ENCODE measurements at places on chromosomes 7 and 10.

DNA sequence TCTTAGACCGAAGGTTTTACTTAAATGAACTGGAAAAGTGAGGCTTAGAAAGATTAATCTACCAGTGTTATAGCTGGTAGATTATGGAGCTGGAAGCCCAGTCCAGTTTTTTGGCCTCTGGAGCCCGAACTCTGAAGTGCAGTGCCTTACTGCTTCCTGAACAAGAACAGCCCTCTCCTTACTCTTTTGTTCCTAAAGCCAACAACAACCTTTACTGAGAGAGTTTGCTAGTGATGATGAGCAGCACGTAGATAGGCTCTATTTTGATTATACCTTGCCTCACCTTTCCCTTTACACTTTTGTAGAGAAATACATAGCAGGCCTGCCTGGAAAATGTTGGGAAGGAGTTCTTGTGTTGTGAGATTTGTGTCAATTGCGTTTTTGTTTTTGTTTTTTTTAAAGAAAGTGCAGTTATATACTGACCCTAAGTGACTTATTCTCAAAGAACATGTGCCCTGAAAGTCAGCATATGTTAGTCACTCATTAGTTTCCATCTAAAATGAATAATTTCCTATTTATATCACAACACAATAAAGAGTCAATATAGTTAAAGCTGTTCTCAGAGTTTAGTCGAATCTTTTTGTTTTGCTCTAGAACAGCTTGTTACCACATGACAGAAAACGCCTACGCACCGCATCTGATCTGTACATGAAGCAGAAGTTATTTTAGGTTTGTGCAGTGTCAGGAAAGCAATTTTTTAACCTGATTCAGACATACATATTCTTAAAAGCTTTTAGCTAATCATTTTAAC is 33.0 kb downstream of the PLEKHA1 start:
- DNase-seq, result no peak

DNA sequence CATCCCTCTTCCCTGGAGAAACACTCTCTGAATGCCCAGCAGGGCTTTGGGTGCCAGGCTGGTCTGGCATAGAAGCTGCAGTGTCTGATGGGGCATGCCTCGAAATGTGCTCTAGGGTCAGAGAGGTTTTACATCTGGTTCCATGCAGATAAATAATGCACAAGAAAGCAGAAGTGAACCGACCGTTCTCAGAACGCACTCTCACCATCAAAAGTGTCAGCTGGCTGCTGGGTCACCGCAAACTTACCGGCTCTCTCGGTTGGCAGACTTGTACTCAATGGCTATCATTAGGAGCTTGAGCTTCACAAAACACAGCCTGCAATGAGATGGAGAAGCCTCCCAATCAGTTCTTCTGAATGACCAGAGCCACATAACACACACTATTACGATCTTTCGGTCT is 610.0 kb downstream of the KCNMA1 start:
- no peak for DNase-seq

DNA sequence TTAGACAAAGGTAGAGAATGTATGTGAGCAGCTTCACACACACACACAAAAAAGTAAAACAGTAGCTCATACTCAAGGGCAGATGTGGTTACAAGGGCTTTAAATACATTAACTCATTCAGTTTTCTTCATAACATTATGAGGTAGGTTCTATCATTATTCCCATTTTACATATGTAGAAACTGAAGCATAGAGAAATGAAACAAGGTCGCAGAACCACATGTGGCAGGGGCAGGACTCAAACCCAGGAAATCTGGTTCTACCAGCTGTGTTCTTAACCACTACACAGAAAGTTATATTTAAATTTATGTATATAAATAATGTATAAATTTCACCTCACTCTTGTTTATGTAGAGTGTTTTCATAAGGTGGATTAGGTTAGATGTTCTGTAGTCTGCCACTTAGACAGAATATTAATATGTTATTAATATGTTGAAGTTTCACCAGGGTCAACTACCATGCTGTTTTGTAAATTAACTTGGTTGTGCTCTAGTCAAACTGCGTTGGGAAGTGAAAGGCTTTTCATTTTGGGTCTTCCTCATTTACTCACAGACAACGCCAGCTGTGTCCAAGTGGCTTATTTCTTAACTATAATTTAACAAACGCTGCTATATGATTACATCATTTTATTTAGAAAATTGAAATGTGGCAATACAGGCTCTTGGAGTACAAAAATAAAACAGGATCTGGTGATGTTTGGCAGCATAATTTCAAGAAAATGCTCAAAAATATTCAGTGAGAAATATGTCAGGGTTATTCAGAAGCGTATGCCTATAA is 138.4 kb downstream of the MDFIC start:
- no peak for DNase-seq

GRCh38 chr10:12547301-12547771 is 198.0 kb downstream of the CAMK1D start:
- DNase-seq, result no peak

GRCh38 chr7:27999829-28000228 is 180.8 kb downstream of the JAZF1 start:
- DNase-seq, result no peak

Data from LNCaP clone FGC (cell line).